ENCODE measurements at places on chromosomes 16 and 17.
A peak's percentile ranks its signal among the peaks of the same experiment; 100 is the strongest.

DNA sequence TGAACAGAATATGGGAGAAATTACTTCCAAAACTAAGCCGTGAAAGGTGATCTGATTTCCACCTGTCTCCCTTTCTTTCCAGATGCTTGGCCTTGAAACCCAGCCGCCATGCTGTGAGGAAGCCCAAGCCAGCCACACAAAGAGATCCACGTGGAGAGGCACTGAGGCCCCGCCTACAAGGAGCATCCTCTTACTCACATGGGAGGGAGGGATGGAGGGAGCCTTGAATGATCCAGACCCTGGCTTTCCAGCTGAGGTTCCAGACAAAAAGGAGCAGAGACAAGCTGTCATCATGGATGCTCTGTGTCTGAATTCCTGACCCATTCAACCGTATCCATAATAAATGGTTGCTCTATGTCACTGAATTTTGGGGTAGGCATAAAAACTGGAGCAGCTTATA lies 48.9 kb upstream of the HAPSTR1 start:
- no peak for DNase-seq

- no peak for DNase-seq
Observed at GRCh38 chr17:78046923-78047322, 81.6 kb downstream of the TMC6 start.

DNA sequence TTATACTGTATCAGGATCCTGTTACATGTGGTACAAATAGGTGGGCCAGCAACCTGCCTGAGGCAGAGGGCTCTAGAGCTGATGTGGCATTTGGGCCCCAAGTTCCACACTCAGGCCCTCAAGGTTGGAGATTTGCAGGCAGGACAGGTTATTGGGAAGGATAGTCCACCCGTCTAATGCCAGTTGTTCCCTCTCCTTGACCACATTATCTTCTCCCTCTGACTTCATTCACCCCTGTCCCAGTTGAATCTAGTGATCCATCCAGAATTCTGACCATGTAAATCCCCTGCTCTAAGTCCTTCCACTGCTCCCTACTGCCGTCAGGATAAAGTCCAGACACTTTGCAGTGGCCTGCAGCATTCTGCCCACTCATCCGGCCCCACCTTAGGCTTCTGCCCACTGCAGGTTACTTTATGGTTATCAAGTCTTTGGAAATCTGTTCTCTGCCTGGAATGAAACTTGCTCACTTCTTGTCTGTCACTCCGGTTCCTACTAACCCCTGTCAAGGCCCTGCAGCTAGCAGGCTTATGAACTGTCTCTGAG lies 1.9 kb upstream of the NFATC3 start:
- DNase-seq = no peak

DNA sequence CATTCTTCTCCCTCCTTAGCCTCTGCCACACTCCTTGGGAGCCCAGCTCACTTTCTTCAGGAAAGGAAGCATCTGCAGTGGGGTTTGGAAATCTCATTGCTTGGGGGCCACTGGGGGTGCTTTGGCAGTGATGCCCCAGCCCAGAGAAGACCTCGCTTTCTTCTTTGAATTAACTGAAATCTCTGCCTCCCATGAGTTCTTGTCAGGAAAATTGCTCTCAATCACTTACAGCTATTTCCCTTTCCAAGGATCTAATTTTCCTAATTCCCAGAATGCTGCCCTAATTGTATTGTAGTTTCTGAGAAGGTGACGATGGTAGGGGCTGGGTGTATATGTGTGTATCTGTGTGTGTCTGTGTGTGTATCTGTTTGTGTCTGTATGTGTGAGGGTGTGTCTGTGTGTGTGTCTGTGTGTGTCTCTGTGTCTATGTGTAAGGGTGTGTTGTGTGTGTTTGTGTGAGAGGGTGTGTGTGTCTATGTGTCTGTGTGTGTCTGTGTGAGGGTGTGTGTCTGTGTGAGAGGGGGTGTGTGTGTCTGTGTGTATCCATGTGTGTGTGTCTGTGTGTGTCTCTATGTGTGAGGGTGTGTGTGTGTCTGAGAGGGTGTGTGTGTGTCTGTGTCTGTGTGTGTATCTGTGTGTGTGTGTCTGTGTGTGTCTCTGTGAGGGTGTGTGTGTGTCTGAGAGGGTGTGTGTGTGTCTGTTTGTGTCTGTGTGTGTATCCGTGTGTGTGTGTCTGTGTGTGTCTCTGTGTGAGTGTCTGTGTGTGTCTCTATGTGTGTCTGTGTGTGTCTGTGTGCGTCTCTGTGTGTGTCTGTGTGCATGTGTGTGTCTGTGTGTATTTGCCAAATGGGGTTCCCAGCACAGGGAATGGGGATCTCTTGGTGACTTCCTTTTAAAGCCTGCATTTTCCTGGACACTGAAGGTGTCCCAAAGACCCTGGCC lies 83.5 kb upstream of the DNAJA2 start:
- peak; percentile 43 for DNase-seq

DNA sequence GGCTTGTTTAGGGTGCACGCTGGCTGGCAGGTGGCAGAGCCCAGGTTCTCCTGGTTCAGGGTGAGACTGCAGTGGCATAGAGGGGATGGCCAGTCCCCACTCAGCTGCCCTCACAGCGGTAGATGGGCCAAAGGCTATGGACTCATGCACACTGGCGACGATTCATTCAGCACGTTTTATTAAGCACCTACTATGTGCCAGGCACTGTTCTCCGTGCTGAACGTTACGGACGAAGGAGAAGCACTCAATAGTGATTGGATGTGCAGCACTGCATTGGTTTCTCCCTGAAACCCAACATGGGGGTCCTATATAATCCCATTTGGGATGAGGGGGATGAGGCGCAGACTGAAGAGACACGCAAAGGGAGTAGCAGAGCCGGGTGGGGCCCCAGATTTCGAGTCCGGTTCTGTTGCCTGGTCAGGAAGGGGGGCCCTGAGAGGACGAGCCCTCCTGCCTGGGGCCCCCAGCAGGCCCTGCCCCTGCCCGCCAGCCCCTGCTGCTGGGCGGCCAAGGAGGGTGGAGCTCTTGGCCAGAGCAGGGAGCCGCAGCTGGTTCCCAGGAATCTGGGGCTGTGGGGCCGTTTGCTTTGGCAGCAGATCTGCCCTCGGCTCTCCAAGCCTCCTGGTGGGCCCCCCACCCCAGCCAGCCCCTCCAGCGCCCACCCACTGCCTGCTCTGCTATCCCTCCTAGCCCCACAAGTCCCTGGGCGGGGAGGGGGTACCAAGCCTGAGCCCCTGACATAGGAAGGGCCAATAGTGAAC lies 8.8 kb downstream of the GLIS2 start:
- DNase-seq = peak; percentile 75

DNA sequence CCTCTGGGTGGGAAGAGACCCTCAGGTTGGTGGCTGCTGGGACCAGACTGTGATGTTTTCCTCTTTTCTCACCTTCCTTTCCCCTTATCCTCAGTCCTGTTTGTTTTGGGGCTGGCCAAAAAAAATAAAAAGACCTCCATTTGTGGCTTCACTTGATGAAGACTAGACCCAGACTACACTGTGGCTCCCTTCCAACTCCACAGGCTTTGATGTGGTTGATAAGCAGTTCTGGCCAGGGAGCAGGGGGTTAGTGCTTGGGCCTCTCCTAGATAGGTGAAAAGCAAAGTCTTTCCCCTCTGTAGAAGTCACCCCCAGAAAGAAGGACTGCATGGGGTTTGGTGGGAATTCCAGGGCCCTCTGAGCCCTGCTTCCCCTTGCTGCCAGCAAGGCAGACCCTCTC lies 11.2 kb upstream of the ADAM11 start:
- no peak for DNase-seq

DNA sequence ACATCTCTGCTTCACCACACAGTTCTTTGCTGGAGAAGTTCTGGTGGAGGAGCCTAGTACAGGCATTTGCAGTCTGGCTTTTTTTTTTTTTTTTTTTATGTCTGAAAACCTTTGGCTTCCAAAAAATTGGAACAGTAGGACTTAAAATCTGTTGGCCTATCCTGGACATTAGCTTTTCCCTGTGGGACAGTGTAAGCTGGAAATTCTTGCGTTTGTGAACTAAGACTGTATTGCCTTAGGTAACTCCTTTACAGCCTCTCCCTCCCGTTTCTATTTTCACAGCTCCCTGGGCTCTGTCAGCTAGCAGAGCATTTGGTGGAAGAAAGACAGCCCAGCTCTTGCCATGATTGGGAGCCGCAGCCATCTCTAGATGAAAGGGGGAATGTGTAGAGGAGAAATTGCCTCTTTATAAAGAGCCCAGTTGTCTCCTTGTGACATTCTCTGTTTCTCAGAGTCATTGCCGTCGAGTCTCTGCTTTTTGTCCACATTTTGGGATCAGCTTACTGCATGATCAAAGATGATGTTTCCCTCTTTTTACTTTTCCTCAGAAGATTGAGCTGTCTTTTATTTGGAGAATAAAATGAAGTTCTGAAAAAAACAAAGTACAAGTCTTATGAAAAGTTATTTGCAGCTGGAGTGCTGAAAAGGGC lies 227.5 kb downstream of the SPECC1 start:
- DNase-seq = no peak

DNA sequence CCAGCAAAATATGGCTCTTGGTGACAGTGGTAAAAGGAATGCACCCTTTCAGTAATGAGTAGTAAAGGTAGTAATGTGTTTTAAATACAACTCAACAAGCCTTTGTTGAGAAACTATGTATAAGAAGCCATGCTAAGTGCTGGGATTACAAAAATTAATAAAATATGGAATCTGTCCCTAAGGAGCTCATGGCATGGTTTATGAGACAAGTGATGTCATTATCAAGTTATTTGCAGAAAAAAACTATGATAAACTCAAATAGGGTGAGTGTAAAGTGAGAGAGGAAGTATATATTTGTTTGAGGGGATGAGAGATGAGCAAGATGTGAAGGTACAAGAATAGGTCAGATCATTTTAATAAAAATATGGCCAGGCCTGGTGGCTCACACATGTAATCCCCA lies 76.9 kb downstream of the NF1 start:
- DNase-seq = no peak

DNA sequence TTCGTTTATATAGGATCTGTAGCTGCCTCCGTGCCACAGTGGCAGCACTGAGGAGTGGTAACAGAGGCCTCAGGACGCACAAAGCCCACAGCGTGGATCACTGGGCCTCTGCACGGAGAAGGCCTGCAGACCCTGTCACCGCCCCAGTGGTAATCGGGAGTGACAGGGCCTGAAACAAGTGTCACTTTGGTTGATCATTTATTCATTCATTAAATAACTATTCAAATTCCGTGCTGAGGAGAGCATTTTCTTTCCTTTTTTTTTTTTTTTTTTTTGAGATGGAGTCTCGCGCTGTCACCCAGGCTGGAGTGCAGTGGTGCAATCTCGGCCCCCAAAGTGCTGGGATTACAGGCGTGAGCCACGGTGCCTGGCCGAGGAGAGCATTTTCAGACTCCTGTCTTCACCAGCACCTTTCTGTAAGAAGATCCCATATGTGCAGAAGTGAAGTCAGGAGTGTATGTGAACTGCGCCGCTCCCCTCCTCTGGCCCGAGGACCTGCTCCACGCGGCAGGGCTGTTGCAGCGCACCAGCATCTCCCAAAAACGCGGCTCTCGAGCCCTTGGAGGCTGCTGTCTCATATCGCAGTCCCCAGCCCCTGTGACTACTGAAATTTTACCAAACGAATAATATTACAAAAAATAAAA lies 44.9 kb upstream of the TRAP1 start:
- peak; percentile 49 for DNase-seq

DNA sequence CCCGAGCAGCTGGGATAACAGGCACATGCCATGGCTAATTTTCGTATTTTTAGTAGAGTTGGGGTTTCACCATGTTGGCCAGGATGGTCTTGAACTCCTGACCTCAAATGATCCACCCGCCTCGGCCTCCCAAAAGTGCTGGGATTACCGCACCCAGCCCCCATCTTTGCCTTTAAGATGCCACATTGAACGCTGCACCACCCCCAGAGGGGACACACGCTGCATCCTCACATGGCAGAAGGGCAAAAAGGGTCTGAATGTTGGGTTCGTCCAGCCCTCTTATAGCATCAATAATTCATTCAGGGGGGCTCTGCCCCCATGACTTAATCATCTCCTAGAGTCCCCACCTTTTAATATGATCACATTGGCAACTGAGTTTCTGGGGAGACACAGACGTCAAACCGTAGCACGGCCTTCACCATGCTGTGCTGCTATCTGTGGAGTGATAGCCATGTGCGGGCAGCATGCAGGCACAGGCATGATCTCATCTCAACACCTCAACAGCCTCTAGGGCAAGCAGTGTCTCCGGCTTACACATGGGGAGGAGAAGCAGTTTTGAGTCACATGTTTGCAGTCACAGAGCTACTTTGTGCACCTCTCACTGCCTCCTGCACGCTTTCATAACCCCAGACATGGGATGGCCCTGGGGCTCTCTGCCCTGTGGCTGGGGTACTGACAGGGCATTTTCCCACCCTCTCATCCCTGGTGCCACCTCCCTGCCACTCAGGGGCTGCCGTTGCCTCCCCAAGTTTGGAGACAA lies 30.0 kb downstream of the IL21R start:
- DNase-seq = no peak

DNA sequence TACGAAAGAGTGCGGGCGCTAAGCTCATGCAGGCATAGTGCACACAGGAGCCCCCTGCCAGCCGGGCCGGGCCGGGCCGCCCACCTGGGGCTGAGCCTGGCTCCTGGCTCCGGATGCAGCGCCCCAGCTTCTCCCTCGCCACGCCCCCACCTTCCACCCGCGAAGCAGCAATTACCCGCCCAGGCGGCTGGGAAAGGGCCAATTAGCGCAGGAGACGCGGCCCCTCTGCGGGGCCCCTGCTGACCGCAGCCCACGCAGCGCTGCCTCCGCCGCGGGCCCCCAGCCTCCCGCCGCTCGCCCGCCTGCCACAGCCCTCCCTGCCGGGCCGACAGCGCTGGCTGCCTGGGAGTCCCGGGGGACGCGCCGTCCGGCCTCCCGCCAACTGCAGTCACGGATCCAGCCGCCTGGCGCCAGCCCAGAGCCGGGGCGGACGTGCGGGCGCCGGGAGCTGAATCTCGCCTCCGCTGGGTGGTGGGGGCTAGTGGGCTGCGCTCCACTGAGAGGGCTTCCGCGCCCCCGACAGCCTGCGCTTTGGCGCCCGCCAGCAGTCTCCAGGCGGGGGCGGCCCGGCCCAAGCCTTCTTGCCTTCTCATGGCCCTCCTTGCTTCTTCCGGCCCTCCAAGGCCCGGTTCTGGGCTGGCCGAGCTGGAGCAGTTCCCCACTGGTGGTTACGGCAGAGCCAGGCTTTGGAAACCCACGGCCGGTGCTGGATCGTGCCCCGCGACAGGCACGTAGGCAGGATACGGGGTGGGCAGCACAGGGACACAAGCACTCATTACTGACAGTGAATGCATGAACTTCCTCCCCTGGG lies 14.9 kb upstream of the CBFB start:
- peak; percentile 86 for DNase-seq

GRCh38 chr16:66740010-66740409 lies 11.4 kb downstream of the DYNC1LI2 start:
- no peak for DNase-seq

GRCh38 chr16:4257646-4258556 lies 14.9 kb downstream of the TFAP4 start:
- DNase-seq = no peak

GRCh38 chr17:45437465-45438283 lies 5.0 kb upstream of the ARHGAP27 start:
- DNase-seq = no peak

DNA sequence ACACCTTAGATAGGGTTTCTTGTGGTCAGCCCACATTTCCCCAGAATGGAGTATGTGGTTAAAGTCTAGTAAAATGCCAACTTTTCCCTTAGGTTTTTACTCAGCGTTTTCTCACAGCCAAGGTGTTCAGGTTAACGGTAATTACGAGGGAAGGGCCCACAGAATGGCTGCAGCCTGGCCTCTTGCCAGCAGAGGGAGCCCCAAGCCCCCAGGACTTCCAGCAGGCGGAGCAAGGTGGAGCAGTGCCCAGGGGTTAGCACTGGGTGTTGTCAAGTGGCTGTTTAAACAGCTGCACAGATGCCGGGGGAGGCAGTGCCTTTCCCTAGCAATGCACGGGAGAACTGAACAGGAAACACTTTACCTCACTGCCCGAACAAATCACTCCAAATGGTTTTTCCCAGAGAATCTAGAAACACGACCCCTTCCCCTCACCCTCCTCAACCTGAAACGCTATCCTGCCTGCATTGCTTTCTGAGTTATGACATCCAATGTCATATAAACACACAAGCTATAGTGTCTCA lies 6.6 kb downstream of the PHB1 start:
- peak; percentile 71 for DNase-seq

All from aorta (tissue), 5 donors.